Activated CD4-positive, alpha-beta memory T cell treated with anti-CD3 and anti-CD28 coated beads for 36 hours (primary cell): ENCODE measurements at places on chromosomes 1 and 21. TPM values are rescaled to one million over a fixed set of nuclear protein-coding genes. Genes with fewer than 3 reads are reported as not detected.

Gene DIO1
- not detected for total RNA-seq

Gene CGN
- 1.4 TPM for total RNA-seq

Gene BRINP3
- total RNA-seq = not detected

Gene PTGFRN
- total RNA-seq = 13.5 TPM

Gene CELSR2
- total RNA-seq = 1.3 TPM

Gene TMOD4
- total RNA-seq = 1.7 TPM

Gene S100A10
- 270 TPM for total RNA-seq

Gene KIF14
- 15.7 TPM for total RNA-seq

Gene FMN2
- total RNA-seq = not detected

Gene S100A2
- total RNA-seq = 3.5 TPM

GRCh38 chr1:235873045-235873444 is 6.3 kb upstream of the LYST start:
- DNase-seq = peak; percentile 54

DNA sequence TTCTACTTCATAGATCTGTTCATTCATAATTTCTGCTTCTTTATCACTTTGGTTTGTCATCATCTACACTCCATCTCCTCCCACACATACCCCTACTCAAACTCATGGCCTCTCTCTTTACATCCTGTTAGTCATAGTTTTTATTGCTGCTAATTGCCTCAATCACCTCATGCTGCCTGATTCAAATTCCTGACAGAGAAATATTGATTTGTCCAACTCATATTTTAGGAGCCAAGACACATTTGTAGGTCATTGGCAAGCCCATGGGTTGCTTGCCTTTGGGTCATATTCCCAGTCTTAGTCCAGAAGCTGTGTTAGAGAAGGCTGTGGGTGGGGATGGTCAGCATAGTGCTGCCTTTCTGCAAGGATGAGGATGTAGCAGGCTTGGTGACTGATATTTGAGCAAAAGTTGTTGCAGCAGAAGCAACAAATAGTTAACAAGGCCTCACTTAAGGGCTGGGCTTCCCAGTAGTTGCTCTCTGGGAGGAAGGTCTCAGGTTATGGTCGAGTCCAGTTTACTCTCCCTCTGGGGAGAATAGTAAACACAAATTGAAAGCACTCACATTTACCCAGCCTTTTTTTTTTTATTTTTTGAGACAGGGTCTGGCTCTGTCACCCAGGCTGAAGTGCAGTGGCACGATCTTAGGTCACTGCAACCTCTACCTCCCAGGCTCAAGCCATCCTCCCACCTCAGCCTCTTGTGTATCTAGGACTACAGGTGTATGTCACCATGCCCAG is 22.4 kb upstream of the EPS15 start:
- DNase-seq = no peak

DNA sequence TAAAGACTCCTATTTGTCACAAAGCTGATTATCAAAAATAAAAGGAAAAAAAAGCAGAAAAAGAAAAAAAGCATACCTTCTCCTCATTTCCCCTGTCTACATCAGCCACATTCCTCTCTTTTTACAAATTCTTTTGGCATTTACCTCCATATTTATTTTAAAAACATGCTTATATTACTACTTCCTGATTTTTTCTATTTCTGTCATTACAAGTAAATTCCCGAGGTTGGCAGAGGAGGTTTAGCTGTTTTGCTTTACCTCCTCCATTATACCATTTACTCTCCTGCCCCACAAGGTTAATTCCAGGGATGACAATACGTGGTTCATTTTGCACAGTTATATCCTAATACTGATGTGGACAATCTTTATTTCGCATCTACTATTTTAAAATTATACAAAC is 26.3 kb upstream of the CD34 start:
- no peak for DNase-seq

DNA sequence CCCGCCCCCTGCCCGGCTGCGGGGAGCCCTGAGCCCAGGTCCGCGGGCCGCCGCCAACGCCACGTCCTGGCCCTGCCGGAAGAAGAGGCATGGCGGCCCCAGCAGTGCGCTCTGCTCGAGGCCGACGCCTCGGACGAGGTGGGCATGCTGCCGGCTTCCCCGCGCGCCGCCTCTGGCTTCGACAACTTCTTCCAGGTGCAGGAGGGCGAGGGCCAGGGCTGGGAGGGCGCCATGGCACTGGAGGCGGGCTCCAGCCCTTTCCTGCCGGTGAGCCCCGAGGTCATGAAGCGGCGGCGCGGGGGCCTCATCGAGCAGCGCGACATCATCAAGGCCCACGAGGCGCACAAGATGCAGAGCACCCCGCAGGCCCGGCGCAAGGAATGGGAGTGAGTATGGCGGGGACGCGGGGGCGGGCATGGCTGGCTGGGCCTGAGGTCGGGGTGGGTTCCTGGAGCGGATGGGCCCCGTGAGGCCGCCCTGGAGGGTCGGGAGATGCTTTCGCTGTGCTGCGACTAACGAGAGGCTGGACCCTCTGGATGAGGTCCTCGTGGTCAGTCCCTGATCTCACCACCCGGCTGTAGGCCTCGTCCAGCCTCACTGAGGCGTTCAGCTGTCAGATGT is 70.0 kb upstream of the CACNA1E start:
- DNase-seq = no peak

- no peak for DNase-seq
Observed at GRCh38 chr1:24619376-24619775, 23.7 kb upstream of the SRRM1 start.

GRCh38 chr1:22880174-22880601 is 92.5 kb downstream of the LACTBL1 start:
- DNase-seq = no peak

- DNase-seq = peak; percentile 11
Observed at GRCh38 chr21:23452384-23453083, 2154.7 kb downstream of the MRPL39 start.

GRCh38 chr1:147478521-147478920 is 62.8 kb upstream of the BCL9 start:
- no peak for DNase-seq

DNA sequence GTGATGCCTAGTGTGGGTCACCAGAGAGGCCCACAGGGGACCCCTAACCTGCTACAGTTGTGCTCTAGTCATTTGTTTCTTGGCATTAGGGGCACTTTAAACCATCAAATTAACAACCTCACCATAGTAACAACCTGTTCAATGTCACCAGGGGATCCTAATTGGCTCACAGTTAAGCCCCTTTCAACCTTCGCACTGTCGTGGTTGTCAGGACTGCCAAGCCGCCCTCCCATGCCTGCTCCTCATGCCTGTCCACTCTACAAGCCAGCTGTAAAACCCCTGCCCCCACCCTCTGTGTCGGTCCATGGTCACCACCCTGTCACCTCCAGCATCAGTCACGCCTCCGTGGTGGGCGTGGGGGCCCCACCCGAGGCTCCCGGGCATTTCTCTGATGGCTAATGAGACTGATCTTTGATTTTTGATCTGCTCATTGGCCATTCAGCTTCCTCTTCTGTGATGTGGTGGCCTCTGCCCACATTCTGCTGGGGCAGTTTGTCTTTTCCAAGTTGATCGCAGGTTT is 96.6 kb downstream of the WDR4 start:
- DNase-seq = no peak

DNA sequence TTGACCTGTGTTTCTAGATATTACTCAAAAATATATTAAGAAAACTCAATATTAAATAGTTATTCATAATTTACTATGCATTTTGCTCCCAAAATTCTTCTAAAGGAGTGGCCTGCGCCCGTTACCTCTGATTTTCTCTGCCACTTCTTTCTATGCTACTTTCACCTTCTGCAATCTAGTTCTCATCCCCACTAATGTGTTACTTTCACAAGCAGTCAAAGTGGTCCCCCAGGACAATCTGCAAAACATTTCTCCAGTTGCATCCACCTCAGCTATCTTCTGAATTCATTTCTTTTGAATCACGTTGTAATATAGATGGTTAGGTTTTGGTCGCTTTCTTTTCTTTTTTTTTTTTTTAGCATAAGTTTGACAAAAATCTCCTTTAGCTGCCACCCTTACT is 13.4 kb downstream of the INSL5 start:
- no peak for DNase-seq

DNA sequence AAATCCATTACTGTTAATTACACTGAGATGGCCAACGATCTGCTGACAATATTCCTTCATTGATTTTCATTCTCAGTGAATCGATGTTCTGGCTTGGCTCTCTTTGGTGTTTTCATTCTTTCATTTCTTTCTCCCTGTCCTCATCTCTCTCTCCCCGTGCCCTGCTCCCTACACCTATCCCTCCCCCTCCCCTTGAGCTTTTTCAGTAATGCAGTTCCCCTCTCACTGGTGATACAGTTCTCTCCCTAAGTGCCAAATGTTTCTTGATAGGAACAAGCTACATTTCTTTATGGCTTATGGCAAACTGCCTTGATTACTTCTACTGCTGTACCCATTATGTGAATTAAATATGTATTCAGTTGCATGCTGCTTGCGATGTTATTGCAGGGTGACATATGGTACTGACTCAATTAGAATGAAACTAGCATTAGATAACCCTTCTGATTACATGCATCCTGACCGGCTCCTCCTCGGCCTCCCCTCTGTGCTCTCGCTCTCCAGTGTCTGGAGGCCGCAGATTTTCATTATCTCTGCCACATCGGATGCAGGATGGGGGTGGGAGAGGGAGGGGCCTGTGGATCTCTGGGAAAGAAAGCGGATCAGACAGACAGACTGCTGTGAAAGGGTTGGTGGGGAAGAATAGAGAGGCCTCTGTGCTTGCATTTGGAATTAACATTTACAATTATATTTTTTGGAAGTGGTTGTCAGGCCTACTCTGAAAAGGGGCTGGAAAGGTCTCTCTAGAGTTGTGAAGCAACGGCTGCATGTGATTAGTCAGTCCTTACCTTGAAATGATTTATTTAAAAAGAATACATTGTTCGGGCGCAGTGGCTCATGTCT is 130.9 kb downstream of the PBX1 start:
- no peak for DNase-seq

- DNase-seq = no peak
Observed at GRCh38 chr21:30942192-30942591, 60.8 kb upstream of the KRTAP11-1 start.

DNA sequence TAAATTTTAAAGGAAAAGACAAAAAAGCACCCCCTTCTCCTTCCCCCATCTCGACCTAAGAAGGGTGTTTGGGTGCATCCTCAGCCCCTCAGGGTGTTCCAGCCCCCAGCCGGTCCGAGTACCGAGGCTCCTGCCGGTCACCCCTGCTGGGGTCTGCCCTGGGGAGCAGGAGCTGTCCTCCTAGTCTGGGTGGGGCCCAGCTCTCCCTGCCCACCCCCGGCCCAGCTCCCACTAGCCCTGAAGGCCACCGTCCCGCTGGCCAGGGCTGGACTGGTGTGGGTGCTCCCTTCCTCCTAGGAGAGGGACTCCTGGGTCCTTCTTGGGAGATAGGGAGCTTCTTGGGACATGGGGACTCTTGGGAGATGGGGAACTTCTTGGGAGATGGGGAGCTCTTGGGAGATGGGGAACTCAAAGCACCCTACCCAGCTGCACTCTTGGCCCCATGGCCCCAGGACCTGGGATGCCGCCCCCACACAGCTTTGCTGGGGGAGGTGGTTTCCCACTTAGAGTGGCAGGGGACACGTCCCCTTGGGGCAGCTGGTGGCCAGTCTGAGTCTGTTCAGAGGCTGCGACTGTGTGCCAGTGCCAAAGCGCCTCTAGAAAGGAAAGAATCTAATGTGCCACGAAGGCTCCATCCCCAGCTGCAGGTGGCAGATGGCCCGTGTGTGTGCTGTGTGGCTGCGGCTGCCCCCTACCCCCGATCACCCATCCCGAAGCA is 44.5 kb downstream of the MORN1 start:
- no peak for DNase-seq

DNA sequence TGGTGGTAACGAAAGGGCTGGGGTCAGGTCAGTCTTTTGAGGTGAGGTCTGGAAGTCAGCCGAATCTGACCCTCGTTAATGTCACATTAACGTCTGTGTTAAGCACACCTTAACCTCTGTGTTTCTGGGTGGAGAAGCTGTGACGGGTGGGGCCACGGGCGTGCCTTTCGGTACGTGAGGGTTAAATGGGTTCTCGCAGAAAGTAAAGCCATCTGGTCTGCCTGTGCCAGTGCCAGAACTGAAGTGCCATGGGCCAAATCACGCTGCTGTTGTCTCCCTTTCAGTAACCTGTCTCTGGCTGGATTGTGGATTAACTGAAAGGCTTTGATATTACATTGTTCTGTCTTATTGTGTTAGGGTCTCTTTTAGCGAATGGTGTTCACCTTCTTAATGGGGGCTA is 14.4 kb downstream of the URB2 start:
- DNase-seq = no peak

DNA sequence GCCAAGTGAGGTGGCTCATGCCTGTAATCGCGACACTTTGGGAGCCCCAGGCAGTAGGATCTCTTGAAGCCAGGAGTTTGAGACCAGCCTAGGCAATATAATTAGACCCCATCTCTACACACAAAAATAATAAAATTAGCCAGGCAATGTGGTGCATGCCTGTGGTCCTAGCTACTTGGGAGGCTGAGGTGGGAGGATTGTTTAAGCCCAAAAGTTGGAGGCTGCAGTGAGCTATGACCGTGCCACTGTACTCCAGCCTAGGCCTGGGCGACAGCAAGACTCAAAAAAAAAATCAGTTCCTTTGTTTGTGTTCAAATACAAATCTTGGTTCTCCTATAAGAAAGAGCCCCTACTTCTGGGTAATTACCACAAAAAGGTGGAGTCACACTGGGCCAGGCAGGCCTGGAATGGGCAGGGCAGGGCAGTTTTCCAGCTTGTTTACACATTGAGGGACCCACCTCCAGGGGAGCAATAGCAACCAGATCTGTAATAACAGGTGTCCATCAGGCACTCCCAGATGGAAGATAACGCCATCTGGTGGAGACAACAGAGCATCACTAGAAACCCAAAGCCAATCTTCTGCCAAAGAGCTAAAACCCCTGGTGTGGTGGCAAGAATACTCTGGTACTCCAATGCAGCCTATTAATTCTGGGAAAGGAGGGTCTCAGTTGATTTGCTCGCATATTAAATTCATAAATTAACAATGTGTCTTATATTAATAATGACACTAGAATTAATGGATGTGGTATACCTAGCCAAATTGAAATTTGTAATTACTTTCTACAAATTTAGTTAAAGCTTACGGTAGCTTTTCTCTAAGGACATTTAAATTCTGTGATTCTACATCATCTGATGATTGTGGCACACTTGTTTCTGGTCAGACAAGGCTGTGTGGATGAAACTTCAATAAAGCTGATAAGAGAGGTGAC is 13.2 kb downstream of the PPP1R15B start:
- DNase-seq = peak; percentile 63

DNA sequence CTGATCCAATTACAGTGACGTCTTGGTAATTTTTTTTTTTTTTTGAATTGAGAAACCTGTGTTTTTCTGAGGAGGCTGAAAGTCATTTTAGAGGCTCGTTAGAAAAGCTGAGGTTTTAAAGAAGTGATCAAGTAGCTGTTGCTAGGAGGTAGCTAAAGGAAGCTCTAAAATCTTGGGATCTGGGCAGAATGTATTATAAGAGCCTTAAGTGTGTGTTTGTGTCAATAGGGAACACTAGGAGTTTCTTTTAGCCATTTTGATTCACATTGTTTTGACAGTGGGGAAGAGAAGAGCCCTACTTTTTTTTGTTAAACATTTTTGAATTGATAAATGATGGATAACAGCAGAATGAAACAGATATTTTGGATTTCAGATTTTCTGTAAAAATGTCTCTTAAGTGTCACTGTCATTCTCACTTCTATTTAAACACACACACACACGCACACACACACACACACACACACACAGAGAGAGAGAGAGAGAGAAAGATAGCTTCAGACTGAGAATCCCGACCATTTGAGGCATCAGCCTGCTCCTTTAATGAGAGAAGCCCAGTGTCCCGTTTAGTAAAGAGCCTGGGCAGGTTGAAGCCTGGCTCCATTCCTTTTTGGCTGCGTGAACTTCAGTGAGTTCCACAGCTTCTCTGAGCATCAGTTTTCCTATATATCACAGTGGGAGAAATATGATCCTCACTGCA is 79.1 kb upstream of the GPR88 start:
- DNase-seq = no peak

- DNase-seq = peak; percentile 14
Observed at GRCh38 chr1:25128121-25128621, 104.1 kb downstream of the SYF2 start.
